Stimulated activated CD4-positive, alpha-beta T cell treated with anti-CD3 and anti-CD28 coated beads, Interleukin-4, amount 100 ng/mL, for 1 hour (primary cell): ENCODE measurements at places on chromosomes 16 and 17.

- no peak for DNase-seq
Measured at GRCh38 chr17:15442311-15443180, 24.9 kb downstream of the CDRT4 start.

GRCh38 chr17:82593590-82594087 is 54.6 kb downstream of the WDR45B start:
- no peak for DNase-seq

- no peak for DNase-seq
Measured at GRCh38 chr17:10870336-10871050, 32.6 kb upstream of the PIRT start.

DNA sequence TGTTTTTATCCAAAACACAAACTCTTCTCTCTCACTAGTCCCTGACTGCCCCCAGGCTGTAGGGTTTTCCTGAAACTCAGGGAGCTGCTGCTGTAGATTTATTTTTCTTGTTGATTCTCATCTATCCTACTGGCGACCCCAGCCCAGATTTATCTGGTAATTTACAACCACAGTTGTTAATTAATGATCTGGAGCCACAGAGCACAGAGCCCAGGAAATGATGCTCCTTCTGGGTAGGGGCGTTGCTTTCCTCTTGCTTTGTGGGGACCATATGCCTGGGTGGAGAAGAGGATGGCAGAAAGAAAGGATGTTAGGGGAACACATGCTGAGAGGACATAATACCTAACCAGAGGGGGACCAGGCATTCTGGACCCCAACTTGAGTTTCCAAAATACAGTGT is 7.4 kb upstream of the ETV4 start:
- no peak for DNase-seq

GRCh38 chr16:9612267-9612666 is 520.8 kb downstream of the HAPSTR1 start:
- DNase-seq, result no peak

DNA sequence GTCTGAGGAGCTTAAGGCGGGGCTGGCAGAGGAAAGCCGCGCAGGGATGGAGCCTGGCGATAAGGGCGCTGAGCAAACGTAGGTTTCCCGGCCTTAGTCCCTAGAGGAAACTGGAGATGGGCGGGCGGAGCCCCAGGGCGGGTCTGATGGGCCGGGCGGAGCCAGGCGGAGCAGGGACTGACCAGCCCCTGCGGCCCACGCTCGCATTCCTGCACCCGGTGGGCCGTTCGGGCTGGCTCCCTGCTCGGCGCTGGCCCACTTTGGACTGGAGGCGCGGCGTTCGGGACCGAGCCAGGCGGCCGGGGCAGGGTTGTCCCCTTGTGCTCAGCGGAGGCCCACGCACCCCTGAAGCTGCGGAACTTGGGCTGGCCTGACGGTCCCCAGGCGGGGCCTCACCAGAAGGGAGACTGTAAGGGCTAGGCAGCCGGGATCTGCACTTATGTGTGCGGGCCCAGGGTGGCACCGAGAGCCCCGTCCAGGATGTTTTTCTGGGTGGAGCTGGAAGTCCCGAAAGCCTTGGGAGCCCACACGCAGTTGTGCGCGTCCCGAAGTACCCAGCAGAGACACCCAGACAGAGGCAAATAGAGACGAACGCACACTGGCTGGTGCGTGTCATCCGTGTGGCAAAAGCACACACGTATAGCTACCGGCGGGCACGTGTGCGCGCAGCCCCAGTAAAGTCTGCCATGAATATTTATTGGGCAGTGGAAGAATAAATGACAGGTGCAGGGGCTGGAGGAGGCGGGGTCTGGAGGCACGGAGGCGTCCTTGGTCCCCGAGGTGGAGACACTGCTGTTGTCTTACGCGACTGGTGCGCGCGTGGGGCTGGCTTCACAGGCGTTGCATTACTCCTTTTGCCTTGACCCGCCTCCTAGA is 1.4 kb downstream of the PYDC1 start:
- no peak for DNase-seq

DNA sequence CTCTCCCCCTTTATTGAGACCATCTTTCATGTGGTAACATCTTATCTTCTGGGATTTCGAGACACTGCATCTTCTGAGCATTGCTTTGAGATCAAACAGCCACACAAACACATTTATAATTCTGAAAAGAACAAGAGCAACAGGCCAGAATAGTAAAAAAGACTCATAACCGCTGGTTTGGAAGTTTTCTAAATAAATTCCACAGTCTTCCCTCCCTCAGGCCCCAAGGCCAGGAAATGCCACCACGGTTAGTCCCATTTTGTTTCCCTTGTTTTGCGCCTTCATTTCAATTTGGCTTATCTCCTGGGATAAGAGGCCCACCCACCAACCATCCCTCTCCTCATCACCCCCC is 25.3 kb downstream of the LITAF start:
- DNase-seq, result no peak

DNA sequence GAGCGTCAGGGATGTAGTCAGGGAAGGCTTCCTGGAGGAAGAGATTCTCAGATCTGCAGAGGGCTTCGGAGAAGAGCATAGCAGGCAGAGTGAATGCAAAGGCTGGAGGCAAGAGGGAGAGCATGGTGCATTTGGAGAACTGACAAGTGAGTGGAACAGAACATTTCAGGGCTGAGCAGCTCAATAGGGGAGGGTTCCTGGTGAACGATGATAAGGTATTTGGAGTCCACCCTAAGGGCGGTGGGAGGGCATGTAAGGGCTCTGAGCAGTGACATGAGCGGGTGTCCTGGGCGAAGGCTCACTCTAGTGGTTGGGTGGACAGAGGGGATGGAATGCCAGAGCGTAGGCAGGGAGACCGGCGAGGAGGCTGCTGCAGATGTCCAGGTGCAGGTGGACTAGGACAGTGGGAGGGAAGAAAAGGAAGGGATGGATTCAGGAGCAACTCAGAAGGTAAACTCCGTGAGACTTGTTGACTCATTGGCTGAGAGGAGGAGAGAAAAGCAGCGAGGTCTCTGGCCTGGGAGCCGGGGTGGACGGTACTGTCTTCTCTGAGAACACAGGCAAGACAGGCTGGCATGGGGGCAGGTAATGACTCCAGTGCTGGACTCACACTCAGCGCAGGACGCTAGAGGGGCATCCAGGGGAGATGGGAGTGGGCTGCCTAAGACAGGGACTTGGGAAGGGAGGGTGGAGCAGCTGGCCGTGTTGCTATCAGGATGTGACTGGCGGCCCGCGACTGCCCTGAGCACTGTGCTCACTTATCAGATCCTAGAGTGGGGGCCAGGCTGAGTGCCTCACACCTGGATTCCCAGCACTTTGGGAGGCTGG is 1.4 kb upstream of the PITPNA start:
- DNase-seq, result no peak

DNA sequence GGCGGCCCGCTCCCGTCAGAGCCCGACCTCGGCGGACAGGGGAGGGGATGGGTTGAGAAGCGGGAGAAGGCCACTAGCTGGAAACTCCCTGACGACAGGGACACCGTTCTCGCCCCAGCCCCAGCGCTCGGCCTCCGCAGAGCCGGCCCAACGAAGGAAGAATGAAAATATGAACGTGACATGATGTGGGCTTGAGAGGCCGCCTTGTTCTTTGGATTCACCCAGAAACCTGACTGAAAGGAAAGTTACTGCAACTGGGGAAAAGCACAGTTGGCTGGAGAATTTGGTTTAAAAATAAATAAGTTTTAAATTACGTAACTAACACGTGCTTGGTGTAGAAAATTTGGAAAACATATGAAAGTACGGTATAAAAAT is 21.1 kb downstream of the NPTX1 start:
- DNase-seq, result peak; percentile 49

DNA sequence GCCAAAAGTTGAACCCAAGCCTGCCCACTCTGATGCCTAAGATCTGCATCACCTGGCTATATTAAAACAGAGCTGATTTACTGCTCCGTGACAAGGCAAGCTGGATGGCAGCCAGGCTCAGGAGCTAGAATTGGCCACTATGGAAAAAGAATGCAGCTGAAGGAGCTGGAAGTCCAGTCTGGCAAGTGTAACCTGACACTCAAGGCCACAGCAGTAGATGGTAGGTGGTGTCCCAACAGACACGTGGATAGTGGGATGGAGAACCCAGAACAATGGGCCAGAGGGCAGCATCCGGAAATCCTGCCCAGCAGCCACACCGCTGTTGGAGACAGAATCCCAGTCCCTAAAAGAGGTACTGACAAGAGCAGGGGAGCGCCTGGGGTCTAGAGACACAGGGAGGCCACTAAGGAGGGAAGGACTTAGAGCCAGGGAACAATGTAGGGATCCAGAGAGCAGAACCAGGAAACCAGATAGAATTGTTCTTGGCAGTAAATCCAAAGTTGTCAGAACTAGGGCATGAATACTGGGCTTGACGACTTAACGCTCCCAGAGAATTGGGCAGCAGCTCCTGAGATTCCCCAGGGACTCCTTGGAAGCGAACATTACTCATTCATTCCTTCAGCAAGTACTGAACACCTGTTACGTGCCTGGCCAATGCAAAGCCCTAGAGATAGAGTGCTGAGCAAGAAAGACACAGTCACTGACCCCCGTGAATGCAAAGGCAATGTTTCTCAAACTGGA is 85.7 kb downstream of the CDYL2 start:
- no peak for DNase-seq

GRCh38 chr17:82909322-82909904 is 69.6 kb upstream of the ZNF750 start:
- DNase-seq, result no peak

DNA sequence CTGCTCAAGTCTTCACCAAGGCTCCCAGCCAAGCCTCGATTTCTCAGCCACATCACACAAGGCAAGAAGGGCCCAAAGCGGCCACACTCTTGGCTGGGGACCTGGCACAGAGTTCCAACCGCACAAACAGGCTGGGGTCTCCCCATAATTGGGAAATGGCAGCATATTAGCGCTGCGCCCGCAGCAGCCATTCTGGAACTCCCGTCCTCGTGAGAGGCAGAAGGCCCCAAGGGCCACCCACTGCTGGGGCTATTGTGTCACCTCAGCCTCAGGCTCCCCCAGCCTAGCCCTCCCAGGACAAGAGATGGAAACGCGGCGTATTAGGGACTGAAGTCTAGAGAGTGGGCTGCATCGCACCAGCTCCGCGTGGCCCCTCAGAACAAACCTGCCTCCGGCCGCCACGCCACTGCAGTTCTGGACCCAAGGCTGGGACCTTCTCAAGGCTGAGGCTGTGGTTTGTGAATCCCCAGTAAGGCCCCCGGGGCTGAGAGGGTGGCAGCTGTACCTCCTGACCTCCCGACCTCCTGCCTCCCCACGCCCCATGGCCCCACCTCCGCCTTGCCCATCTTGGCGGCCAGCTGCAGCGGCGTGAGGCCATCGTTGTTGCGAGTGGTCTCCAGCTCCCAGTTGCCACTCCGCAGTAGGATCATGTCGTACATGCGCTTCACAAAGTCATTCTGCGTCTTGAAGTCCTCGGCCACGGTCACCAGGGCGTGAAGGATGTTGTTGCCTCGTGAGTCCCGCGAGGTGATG is 25.3 kb downstream of the TRPV3 start:
- DNase-seq, result no peak

GRCh38 chr17:73991260-73991659 is 212.2 kb upstream of the RPL38 start:
- no peak for DNase-seq

DNA sequence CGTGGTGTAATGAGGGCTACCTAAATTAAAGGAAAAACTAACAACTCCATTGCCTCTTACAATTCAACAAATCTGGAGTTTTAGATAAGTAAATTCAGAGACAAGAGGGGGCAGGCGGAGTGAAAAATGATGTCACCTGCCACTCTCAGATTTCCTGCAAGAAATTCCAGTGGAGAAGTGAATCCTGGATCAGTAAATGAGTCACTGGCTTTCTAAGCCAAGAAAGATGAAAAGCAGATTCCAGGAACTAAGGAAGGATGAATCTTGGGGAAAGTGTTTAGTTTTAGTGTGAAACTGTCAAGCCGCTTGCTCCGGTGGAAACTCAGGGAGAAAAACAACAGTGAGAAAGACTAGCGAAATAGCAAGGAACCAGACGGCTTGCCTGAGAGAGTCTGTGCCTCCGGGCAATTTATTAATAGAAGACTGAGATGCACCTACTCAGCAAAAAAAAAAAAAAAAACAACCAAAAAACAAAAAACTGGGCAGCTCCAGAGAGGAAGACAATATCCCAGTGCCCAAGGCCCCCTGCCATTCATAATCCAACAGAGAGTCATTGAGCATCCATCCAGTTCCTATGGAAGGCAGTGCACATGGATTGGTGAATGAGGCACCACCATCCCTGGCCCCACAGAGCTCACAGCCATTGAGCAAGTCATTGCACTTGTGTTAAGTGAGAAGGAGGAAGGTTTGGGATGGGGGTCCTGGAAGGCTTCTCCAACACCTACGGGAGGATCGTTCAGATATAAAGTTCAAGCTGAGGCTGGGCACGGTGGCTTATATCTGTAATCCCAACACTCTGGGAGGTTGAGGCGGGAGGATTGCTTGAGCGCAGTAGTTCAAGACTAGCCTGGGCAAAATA is 12.1 kb upstream of the RIPOR1 start:
- DNase-seq, result no peak

GRCh38 chr17:7575481-7575883 is 4.0 kb upstream of the CD68 start:
- DNase-seq, result no peak
